Thymus (tissue), 14 donors: ENCODE measurements at places on chromosomes 5 and 9. TPM values are rescaled to one million over a fixed set of nuclear protein-coding genes. Genes with fewer than 3 reads are reported as not detected.

The UBE2B gene
- 20.1 TPM for total RNA-seq

The LRRC19 gene
- not detected for total RNA-seq

The SPATA9 gene
- 0.19 TPM for total RNA-seq

The TMEM167A gene
- 48.4 TPM for total RNA-seq

The CDH9 gene
- 0.05 TPM for total RNA-seq

The SYK gene
- 55.9 TPM for total RNA-seq

The ZNF462 gene
- total RNA-seq = 6.6 TPM

The TAF11L5 gene
- total RNA-seq = not detected

The CD72 gene
- 6.8 TPM for total RNA-seq

The GMCL2 gene
- under 0.01 TPM for total RNA-seq

The DRD1 gene
- total RNA-seq = 0.80 TPM

The ABHD17B gene
- total RNA-seq = 53.1 TPM

The PIP5KL1 gene
- 0.33 TPM for total RNA-seq

The CFAP157 gene
- 0.05 TPM for total RNA-seq

The OR1L8 gene
- total RNA-seq = 0.09 TPM

The TRIM36 gene
- 1.8 TPM for total RNA-seq

The ACOT12 gene
- total RNA-seq = 0.05 TPM

The FAM81B gene
- total RNA-seq = 0.14 TPM

The PDLIM4 gene
- 10.0 TPM for total RNA-seq

The PCDHA6 gene
- total RNA-seq = 0.05 TPM

The CATSPER3 gene
- total RNA-seq = 0.19 TPM

The STPG3 gene
- 0.09 TPM for total RNA-seq

The PNPLA7 gene
- total RNA-seq = 1.6 TPM

The SPATA31E1 gene
- total RNA-seq = not detected

The CMYA5 gene
- 2.7 TPM for total RNA-seq
